ENCODE measurements at places on chromosomes 1 and 21.

- no peak for DNase-seq
Measured at GRCh38 chr1:65882076-65882475, 89.4 kb downstream of the PDE4B start.

- no peak for DNase-seq
Measured at GRCh38 chr1:20429296-20429695, 56.7 kb downstream of the CAMK2N1 start.

GRCh38 chr1:233025567-233025966 lies 75.2 kb downstream of the NTPCR start:
- DNase-seq: no peak

DNA sequence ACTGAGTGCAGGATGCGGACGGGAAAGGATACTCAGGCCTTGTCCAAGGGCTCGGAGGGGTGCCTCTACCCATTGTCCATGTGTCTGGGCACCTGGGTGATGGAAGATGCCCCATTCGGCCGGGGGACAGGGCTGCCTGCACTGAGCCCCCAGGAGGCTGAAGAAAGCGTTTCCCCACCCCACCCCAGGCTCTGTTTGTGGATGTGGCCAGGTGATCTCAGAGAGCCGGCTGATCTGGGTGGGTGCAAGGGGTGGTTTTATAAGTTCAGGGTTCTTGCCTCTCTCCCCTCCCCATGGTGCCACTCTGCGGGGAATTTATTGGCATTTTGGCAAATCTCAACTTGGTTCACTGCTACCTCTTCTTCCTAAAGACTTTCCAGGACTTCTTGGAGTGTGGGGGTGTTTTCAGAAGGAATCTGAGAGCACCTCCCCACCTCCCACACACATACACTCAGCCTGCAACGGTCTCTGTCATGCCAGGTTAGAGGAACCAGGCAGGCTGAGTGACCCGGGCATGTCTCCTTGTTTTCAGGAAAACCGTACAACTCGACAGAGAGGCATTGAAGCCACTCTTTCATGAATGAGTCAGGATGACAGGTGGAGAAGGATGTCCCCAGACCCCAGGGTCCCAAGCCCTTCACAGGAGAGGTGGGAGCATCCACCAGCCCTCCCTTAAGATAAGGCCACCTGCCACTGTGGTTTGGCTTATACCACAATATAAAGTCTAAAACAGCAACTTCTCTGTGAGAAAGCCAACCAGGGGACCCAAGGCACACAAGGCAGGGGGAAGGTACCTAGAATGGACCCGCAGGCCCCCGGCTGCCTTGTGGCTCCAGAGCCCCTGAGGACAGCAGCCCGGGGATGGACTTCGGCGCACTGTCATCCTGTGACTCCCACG lies 174.9 kb downstream of the ETS2 start:
- no peak for DNase-seq

GRCh38 chr1:2594001-2594640 lies 7.5 kb downstream of the PRXL2B start:
- DNase-seq: no peak

GRCh38 chr1:1349256-1350012 lies at the start of gene DVL1:
DVL1 (minus strand) TSS chr1:1349418; CDS start chr1:1349065, 353 bp downstream.
- DNase-seq: peak; percentile 82

GRCh38 chr1:54607821-54608565 lies 15.3 kb downstream of the FAM151A start:
- no peak for DNase-seq

DNA sequence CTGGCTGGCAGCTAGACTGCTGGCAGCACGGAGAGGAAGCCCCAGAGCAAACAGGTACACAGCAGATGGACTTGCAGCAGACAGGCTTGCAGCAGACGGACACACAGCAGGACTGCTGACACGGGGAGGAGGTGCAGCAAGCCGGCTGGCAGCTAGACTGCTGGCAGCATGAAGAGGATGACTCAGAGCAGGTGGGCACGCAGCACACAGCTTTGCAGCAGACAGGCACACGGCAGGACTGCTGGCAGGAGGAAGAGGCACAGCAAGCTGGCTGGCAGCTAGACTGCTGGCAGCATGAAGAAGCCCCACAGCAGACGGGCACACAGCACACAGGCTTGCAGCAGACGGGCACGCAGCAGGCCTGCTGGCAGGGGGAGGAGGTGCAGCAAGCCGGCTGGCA lies 498 bp downstream of the KRTAP10-2 start:
- peak; percentile 13 for DNase-seq

DNA sequence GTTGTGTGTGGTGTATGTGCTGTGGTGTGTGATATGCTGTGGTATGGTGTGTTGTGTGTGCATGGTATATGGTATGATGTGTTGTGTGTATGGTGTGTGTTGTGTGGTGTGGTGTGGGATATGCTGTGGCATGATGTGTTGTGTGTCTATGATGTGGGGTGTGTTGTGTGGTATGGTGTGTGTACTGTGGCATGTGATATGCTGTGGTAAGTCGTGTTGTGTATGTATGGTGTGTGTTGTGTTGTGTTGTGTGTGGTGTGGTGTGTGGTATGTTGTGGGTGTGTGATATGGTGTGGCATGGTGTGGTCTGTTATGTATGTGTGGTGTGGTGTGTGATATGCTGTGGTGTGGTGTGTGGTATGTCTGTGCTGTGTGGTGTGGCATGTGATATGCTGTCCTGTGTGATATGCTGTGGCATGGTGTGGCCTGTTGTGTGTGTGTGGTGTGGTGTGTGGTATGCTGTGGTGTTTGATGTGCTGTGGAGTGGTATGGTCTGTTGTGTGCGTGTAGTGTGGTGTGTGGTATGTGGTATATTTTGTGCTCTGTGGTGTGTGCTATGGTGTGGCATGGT lies 318.0 kb downstream of the PTPRU start:
- no peak for DNase-seq

All from activated T-cell treated with anti-CD3 and anti-CD28 coated beads, Interleukin-2, amount 50 U/mL, for 24 hours (primary cell).